ENCODE measurements at places on chromosomes 16 and 17. TPM values are rescaled to one million over a fixed set of nuclear protein-coding genes. Genes with fewer than 3 reads are reported as not detected.

Gene DNAH3
- not detected for total RNA-seq

Gene UTS2R
- total RNA-seq, result not detected

Gene CHST6
- total RNA-seq, result 0.04 TPM

Gene DNASE1L2
- total RNA-seq, result 1.5 TPM

Gene BICDL2
- total RNA-seq, result not detected

Gene DHRS7C
- total RNA-seq, result not detected

Gene SCIMP
- total RNA-seq, result 0.22 TPM

Gene PHAF1
- 20.2 TPM for total RNA-seq

Gene ELMO3
- 5.3 TPM for total RNA-seq

Gene KRTAP3-1
- total RNA-seq, result not detected

GRCh38 chr16:68085259-68086071, at the start of gene NFATC3:
TSS of gene NFATC3 (plus strand) at chr16:68085370. CDS start at chr16:68085682, 312 bp downstream.
- DNase-seq, result peak; percentile 99

DNA sequence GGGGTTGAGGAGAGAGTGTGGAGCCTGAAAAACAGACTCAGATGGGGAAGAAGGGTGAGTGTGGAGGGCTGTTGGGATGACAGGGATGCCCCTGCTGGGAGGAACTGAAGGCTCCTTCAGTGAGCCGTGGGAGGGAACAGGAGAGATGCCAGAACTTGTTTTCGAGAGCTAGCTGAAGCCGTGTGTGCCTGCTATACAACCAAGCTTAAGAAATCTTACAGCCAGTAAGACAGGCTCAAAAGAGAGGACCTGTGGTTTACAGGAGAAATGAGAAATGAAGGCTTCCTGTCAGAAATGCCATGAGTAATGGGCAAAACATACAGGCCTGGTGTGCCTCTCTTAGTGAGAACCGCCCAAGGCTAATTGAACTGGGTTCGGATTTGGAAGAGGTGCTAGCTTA, 99.6 kb downstream of the SPACA3 start:
- DNase-seq, result no peak

DNA sequence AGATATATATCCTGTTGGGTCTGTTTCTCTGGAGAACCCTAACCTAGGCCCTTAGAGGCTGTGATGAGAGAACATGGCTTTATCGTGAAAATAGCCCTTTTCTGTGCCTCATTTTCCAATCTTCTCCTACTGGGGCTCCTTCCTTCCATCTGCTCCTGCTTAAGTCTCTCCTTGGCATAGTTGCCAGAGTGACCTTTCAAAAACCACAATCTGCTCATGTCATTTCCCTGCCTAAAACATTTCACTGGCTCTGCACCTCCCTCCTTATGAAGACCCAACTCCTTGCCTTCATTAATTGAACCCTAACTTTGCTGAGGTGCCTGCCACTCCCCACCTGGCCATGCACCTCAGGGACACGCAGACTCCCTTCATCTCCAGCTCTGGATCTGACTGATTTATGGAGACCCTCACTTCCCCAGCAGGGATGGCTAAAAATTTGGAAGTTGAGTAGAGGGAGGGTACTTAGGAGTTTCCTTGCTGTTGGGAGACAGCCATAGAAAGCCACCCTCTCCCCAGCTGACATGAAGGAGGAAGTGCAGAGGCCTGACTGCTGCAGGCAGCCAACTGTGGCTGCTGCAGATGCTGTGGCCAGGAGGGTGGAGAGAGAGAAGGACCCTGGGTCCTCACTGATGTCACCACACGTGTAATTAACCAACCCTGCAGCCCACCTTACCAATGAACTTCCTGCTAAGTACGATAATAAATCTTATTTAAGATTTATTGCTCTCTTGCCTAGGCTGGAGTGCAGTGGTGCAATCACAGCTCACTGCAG, 6.3 kb upstream of the GGA2 start:
- DNase-seq, result no peak

DNA sequence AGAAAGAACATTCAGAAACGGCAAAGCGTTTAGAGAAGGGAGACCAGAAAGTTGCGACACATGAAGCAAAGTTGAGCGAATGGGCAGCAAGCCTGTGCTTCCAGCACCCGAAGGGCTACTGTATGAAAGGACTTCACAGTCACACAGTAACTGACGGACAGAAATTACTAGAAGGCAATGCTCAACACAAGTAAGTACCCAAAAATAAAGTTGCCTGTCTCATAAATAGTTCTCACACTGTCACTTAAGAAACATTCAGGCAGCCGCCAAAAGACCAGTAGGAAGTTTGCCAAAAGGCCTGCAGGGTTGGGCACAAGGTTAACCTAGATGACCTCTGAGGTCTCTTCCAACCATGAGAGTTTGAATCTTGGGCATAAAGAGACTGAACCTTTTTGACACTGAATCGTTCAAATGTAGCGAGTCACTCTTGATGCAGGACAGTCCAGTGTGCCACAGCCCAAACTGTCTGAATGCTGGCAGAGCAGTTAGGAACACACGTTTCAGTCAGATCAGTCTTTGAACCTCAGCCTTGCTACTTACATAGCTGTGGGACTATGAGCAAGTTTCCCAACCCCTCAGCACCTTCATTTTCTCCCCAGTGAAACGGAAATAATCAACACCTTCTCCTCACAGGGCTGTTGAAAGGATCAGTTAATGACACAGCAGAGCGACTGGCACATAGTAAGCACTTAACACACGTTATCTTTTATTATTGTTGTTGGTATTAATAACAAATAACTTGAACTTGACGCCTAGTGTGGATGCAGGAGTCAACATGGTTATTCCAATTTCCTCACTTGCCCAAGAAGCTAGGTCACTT, 10.4 kb downstream of the NCBP3 start:
- no peak for DNase-seq

DNA sequence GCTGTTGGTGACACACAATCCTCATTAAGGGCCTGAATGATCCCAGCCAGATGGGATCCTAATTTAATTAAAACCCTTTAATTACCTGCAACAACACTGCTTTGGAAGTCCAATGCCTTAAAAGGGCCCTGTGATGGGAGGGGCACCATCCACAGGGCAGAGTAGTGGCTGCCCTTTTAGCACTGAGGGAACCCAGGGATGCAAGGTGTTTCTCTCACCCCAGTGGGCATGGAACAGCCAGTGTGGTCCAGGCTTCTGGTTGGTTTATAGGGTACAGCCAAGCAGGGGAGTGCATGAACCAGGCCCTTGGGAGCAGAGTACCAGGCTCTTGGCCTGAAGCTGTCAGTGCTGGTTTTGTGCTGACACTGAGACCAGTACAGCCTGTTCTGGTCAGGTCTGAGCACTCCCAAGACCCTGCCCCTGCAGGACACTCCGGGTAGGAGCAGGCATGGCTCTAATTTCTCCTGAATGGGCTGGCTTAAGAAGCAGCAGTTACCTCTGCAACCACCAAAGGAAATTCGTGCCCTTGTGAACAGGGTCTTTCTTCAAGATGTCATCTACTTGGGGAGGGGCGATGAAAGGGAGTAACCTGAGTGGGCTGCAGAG, 9.9 kb downstream of the NXPH3 start:
- DNase-seq, result no peak

GRCh38 chr17:41621916-41622315, 2.5 kb downstream of the KRT17 start:
- DNase-seq, result no peak

DNA sequence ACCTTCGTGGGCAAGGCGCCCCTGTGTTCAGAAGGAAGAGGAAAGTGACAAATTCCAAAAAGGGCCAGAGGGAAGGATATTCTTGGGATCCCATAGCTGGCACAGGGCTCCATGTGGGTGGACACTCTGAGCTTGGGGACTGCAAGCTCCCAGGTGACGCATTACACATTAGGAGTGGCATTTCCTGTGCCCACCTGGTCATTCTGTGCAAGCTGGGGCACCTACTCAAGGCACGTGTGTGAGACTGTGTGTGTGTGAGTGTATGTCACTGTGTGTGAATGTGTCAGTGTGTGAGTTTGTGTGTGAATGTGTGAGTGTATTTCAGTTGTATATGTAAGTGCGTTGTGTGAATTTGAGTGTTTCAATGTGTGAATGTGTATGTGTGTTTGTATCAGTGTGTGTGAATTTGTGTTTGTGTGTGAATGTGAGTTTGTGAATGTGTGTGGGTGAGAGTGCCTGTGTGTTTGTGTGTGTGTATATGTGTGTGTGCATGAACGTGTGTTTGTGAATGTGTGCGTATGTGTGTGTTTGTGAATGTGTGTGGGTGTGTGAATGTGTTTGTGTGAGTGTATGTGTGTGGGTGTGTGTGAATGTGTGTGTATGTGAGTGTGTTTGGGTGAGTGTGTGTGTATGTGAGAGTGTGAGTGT, 1.6 kb upstream of the CD300A start:
- no peak for DNase-seq

- no peak for DNase-seq
Observed at GRCh38 chr16:85738923-85739715, 11.8 kb downstream of the C16orf74 start.

DNA sequence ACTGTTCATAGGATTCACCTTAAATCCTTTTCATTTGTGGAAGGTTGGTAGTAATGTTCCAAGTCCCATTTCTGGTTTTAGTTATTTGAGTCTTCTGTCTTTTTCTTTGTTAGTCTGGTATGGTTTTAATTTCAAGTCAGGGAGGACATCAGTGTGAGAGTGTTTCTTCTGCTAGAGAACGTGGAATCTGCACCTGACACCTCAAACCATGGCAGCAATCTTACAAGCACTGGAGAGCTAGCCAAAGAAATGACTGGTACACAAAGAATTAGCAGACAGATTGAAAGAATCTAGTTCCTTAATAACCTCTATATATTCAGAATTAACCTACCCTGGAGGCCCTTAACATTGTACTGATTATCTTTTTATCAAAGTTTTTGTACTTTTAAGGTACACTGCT, 50.2 kb downstream of the CHCT1 start:
- DNase-seq, result no peak

DNA sequence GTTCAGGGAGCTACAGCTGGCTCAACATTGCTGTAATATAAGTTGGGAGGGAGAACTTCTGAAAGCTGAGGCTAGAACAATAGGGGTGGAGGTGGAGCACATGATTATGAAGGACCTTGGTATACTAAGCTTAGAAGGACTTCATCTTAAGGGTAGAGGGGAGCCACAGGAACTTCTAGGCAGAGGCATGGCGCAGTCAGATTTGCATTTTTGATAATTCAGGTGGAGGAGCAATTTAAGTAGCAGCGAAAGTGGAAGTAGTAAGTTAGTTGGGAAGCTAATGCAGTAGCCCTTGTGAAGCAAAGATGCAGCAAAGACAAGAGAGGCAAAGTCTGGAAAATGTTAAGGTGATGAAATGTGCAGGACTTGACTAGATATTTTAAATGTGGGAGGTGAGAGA, 144.1 kb downstream of the SPECC1 start:
- no peak for DNase-seq

DNA sequence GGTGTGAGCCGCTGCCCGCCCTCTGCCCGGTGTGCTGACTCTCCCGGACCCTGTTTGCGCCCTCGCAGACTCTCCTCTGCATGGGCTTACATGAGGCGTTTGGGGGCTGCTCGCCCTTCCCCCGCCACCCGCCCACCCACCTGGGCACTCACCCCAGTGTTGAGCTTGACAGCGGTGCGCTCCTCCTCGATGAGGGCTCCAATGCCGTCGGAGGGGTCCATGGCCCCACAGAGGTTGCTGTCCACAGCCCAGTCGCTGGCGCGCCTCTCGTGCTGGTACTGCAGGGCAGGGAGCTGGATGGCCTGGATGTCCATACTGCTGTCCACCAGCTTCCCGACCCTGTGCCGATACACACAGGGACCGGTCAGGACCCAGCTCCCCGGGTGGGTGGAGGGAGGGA, 21.4 kb upstream of the RNPS1 start:
- no peak for DNase-seq

DNA sequence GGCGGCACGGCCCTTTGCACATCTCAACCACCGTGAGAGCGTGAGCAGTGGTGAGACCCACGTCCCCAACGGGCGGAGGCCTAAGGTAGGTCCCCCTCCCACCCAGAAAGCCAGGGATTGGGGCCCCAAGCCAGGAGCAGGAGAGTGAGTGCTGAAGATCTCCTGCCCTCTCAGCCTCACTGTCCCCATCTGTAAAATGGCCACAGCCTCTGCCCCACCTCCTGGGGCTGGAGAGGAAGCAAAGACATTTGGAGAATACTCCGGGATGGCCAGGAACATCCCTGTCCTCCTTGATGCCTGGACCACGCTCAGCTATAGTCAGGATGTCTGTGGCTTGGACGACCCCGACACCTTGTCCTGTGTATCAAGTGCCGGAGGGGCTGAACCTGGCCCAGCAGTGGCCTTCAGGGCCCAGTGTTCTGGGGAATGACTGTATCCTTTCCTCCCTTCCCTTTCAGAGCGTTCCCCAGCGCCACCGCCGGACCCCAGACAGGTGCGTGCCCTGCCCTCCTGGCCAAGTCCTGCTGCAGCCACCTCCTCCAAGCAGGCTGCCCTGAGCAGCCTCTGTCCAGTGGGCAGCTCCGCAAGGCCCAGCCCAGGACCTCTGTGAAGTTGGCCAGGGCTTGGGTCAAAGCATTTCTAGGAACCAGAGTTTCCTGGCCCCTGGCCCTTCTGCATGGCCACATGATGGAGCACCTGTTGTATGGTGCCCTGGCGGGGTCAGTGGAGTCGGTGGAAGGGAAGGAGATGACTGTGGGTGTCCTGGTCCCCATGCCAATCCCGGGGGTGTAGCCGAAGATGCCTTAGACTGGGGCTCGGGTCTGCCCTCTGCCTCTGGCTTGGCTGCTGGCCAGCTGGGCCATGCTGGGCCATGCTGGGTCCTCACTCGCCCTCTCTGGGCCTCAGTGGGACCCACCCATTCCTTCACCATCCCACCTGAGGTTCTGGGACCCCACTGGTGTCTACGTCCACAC, 38.4 kb downstream of the ADCY7 start:
- no peak for DNase-seq
